Effector memory CD8-positive, alpha-beta T cell (primary cell): ENCODE measurements at places on chromosomes 16 and 17.

- DNase-seq, result no peak
Measured at GRCh38 chr17:19386974-19387920, at the start of gene MFAP4. Gene MFAP4, minus strand, starts transcription at chr17:19387190. Its CDS starts 35 bp downstream, at chr17:19387155.

DNA sequence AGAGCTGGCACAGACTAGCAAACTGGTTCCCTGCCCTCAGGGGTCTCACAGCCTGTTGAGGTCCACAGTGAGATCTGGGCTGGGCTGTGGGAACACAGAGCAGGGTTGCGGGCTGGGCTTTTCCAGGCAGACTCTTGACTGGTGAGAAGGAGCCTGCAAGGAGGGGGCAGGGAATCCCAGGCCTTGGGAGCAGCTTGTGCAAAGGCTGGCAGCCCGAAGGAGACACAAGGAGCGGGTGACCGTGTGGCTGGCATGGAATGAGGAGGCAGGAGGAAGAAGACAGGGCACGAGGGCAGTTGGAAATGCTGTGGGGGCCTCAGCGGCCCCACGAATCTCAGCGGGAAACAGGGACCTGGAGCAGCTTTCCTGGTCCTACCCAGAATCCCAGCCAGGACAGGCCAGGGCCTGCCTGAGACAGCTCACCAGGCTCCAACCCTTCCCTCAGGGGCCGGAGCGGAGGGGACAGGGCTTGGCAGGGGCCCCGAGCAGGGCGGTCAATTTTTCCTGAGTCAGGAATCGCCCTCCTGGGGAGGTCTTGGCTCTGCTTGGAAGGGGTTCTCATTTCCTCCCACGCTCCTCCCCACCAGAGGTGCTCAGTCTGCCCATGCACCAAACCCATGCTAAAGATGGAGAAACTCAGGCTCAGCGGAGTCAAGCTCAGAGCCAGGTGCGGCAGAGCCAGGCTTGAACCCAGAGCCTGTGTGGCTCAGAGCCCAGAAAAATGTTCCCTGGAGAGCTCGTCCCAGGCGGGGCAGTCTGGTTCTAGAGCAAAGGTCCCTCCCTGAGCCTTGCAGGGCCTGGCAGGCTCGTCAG lies 9.2 kb upstream of the SNN start:
- no peak for DNase-seq

GRCh38 chr17:32542186-32542585 lies 55.4 kb downstream of the CDK5R1 start:
- DNase-seq, result no peak

DNA sequence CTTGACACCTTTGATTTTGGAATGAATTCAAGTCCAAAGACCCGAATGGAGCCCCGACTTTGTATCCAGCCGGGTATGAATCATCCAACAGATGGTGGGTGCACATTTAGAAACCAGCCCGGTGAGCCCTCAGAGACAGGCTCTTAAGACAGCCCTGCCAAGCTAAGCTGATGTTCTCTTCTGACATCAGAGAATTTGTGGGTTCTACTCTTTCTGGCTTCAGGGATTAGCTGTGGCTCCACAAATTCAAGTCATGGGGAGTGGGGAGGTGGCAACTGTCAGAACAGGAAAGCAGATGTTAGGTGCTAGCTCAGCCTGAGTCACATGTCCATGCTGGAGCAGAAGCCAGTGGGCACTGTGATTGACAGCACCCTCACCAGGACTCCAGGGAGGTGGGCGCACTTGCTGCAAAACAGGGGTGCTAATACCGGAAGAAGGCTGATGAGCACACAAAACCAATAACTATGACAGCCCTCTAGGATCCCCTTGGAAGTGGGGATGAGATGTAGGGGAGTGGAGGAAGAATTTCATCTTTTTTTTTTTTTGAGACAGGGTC lies 31.4 kb upstream of the XYLT2 start:
- no peak for DNase-seq

- no peak for DNase-seq
Measured at GRCh38 chr17:83119987-83120864, 40.8 kb downstream of the METRNL start.

- DNase-seq, result no peak
Measured at GRCh38 chr17:60640503-60640902, 37.1 kb upstream of the BCAS3 start.

- no peak for DNase-seq
Measured at GRCh38 chr17:31256936-31257335, 40.1 kb downstream of the OMG start.

DNA sequence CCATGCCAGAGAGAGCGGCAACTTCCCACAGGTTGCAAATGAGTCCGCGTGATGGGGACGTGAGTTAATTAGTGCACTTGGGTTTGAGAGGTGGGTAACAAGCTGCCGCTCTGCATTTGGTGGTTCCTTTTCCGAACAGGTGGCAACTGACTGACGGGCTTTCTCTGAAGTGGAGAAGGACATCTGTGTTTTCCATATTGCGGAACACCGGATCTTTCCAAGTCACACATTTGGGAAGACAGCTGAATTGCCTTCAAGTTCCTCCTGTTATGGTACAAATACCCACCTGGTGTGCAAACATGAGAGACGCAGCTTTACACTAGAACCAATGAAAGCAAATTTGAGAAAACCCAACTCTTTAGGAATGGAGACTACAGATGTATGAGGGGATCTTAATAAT lies 451.3 kb upstream of the ZFHX3 start:
- no peak for DNase-seq

DNA sequence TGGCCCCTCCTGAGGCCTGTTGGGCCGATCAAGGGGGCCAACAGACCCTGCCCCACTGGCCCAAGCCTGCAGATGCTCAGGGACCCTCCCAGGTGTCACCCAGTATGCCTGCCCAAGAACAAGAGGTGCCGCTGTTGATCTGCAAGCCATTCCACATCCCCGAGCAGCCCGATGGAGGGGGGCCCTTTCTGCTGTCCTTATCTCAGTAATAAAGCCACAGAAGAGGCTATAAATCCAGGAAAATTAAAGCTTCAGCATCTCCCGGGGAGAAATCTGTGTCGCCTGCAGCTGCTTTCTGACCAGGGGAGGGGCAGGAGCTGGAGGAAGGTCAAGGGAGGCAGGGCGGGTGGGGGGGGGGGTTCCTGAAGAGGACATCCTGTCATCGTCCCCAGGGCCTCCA lies 11.7 kb upstream of the CACNA1H start:
- no peak for DNase-seq

DNA sequence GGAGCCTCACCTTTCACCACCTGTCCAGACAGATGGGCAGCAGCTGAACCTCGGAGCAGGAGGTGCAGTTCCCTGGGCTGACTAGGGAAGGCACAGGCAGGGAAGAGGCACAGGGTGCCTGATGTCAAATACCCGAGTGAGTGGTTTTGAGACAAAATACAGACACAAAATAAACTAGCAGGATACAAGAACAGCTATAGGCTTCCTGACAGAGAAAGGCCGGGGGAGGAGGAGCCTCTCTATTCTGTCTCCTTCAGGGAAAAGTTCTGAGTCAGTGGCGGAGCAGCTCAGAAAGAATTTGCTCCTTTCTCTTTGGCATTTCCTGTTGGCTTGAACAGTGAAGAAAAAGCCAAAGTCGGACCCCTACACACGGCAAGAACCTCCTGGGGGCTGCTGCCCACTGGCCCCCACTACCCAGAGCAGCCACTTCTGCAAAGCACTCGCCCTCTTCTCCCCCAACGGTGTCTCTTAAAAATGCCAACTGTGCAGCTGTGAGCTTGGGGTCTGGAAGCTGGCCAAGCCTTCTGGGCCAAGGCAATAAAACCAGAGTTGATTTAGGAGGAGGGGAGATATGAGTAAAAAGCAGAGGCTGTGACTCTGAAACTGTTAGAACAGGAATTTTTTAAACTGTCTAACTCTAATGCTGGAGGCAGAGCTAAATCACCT lies 14.4 kb upstream of the FAAP100 start:
- DNase-seq, result no peak

GRCh38 chr16:68247400-68247799 lies 2.2 kb downstream of the PLA2G15 start:
- no peak for DNase-seq

DNA sequence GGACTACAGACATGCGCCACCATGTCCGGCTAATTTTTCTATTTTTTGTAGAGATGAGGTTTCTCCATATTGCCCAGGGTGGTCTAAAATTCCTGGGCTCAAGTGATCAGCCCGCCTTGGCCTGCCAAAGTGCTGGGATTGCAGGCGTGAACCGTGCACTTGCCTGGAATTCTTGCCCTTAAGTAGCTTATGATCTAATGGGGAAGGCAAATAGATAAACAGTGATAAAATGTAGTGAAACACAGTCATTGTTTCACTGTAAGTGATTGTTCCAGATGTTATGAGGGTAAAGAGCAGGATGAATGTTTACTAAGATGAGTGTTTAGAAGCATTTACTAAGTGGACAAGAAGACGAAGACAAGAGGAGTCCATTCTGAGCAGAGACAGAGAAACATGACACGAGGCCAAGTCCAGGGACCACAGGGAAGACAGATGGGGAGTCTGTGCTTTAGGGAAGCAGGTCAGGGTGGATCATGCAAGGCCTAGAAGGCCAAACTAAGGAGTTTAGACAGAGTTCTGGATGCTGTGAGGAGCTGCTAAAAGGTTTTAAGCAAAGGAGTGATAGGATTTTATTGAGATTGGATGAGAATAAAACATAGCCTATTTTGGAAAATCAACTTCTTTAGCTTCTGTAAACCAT lies 36.9 kb downstream of the YPEL2 start:
- no peak for DNase-seq

DNA sequence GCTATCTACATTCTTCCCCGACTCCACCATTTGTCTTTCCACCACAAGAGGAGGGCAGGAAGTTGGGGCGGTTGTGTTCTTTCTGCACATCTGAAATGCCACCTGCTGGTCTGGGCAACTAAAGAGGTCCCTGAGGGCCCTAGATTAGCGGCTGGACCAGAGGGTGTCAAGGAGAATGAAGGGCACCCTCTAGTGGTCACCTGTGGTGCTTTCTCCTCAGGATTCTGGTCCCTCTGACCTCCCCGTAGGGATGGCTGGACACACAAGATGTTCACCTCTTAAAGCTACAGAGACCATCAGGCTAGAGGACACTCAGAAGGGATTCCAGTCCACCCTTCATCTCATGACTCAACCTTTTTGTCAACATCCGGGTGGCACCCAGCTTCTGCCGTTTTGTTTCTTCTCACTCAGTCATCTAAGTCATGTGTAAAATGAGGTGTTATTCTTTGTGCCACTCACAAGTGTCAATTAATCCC lies 2.9 kb upstream of the SCIMP start:
- DNase-seq, result peak; percentile 44

DNA sequence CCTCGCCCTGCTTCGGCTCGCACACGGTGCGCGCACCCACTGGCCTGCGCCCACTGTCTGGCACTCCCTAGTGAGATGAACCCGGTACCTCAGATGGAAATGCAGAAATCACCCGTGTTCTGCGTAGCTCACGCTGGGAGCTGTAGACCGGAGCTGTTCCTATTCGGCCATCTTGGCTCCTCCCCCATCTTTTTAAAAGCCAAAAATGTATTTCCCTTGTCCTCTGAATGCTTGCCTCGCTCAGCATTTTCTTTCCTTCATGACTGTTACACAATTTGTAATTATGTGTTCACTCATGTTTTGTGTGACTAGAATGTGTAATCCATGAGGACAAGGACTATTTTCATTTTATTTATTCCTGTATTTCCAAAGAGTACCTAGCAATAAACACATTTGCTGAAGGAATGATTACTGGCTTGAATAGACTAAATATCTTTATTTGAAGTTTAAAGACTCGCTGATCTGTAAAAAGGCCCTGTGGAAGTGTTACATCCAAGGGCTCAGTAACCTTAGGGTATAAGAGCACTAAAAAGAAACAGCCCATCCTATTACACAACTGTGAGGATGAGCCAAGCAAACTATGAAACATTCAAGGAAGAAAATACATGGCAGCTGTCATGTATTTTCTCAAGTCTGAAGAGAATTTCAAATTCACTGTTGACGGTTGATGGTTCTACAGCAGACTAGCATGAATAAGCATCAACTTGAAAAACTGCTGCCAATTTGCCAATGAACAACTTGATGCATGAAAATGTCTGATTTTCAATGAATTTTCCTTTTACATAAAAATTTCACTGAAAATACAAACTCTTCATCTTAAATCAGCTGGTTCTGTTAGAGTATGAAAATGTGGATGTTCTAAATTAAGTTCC lies 192.6 kb downstream of the MYO1D start:
- DNase-seq, result no peak

- no peak for DNase-seq
Measured at GRCh38 chr17:76046064-76046463, 19.0 kb upstream of the EVPL start.

GRCh38 chr16:27972500-27972899 lies 91.0 kb downstream of the GSG1L start:
- DNase-seq, result peak; percentile 27

DNA sequence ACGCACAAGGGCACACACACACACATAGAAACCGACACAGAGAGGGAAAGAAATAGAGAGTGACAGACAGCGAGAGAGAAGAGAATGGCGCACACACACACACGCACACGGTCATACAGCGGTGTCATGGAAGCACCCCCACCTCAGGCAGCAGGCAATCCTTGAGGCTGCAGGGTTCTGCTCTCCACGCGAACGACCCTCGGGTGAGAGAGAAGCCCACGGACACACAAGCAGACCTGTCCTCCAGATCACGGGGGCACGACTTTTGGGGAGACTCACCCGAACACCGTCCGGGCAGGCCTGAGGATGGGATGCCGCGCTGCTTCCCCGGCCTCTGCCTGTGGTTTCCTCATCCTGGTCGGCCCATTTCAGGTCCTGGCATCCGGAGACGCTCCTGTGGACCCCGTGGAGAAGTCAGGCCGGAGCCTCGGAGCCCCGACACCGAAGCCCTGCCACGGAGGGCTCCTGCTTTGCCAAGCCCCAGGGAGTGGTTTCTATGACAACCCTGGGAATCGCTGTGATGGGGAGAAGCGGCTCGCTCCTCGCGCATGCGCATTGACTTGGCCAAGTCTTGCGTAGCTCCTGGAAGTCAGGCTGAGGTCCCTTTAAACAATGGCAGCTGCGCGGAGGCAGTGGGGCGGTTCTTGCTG lies 118.2 kb upstream of the KCNJ18 start:
- DNase-seq, result no peak
